ENCODE measurements at places on chromosomes 11 and 22.

GRCh38 chr22:50656122-50657070 is 16.2 kb upstream of the SHANK3 start:
- no peak for DNase-seq

DNA sequence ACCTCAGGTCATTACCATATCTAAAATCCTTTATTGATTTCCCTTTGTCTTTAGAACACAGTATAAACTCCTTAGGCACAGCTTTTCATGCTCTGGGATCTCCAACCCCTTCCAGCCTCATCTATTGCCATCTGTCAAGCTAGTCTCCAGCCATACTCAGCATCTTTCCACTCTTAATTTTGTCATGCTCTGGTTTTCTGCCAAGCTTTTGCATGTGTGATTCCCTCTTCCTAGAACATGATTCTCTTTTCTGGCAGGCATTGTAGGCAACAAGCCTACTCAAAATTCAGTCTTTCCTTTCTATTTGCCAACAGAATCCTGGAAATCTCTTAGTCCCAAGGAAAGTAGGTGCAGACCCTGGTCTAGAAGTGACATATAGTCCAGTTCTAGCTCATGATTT is 35.5 kb upstream of the SLC6A5 start:
- DNase-seq = no peak

- no peak for DNase-seq
Measured at GRCh38 chr11:70783821-70784220, 385.5 kb downstream of the CTTN start.

DNA sequence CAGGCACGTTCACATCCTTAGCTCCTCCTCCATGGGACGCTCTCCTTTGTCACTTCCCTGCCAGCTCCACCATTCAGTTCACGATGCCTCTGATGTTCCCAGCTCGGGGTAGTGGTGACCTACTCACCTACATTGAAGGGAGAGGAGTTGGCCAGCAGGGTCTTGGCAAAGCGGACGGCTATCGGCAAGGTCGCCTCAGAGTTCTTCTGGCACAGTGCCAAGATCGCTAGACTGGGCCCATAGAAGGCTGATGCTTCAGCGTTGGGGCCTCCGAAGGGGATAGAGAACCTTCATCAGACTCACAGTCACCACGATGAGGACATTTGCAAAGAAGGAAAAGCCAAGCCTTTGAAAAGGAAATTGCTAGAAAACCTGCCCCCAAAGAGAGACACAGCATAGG is 3.0 kb downstream of the CBLIF start:
- no peak for DNase-seq

DNA sequence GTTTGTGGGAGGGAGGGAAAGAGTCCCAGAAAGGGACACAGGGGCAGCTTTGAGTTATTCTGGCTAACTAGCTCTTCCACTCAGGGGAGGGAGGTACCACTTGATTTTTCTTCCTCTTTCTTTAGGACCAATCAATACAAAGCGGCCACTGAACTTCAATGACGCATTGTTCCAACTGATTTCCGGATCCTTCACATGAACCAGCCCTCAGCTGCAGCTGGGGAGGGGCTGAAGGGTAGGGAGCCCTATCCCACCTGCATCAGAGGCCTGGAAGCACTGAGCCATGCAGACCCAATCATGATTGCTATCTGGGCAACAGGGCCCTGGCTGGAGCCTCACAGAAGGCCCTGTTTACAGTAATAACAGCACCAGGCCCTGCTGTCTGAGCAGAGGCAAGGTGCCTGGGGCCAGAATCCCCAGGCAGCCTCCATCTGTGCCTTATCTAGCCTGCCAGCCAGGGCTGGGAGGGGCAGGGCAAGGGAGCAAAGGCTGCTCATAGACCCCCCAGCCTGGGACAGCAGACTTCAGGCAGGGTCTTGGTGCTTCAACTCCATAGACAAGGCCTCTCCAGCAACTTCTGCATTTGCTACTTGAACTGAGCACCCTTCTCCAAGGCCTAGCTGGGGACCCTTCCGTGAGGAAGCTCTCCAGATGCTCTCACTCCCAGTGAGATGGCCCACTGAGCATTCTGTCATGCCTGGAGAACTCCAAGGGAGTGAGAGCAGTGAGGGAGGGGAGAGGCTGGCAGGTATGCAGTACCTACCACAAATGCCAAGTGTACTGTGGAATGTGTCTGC is 22.5 kb downstream of the CLPB start:
- no peak for DNase-seq

DNA sequence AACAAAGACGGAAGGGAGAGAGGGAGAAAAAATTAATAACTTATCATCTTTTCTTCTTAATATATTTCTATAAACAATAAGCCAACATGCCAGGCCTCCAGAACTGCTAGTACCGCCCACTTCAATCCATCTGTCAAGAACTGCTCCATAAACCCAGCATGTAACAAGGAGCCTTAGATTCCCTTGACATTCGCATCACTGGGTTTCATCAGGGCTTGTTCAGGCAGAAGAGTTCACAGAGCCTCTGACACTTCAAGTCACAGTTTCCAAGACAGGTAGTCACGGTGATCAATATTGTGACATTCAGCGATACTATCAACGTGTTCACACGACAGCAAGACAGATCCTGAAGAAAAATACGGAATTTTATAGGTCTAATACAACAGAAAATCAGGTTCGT is 61.7 kb downstream of the LARGE2 start:
- DNase-seq = no peak

GRCh38 chr11:95156133-95156721 is 66.6 kb downstream of the ENDOD1 start:
- DNase-seq = no peak

DNA sequence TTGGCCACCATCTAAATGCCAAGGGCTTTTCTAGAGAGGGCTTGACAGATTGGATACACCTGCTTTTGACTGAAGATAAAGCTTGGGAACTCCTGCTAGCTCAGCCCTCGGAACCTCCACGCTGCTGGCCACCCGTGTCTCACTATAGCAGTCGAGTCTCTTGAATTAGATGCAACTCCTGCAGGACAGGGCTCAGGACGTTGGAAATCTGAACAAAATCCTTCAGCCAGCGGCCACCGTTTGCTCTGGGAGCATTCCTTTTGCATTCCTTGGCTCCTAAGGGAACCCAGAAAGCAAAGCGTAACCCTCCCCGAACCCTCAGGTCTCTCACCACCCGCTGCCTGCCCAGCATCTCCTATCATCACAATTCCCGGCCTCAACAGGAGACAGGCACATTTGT is 77.8 kb downstream of the GRIK4 start:
- DNase-seq = no peak

- DNase-seq = no peak
Measured at GRCh38 chr11:72433455-72434036, 785 bp downstream of the CLPB start.

DNA sequence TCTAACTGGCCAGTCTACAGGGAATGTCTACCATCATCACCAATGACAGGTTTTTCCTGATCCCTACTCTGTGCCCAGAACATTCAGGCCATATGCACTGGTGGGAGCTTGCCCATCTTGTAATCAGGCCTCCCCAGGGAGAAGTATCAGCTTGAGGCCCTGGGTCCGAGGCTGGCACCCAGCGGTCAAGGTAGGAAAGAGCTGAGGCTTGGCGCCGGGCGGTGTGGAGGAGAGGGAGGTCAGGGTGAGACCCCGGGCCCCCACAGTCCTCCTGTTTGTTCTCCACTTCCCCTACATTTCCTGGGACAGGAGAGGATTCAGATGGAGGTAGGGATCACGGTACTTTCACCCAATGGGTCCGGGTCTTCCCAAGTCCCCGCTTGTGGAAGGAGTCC is 15.5 kb downstream of the TSKU start:
- DNase-seq = no peak

GRCh38 chr11:34433899-34434298 is 4.8 kb upstream of the CAT start:
- no peak for DNase-seq

DNA sequence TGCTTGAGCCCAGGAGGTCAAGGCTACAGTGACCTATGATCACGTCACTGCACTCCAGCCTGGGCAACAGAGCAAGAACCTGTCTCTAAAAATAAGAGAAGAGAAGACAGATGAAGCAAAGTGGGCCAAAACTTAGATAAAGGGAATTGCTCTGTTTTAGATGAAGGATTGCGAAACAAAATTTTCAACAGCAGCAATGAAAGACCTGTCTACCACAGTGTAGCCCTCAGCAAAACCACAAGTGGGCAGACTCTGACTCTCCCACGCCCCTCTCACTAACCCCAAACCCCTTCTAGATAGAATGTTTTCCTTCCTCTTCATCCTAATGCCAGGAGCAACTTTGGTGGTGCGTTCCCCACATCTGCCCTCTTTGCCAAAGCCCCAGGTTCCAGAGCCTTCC is 105.6 kb upstream of the ALDH3B2 start:
- DNase-seq = no peak

GRCh38 chr11:2518983-2519340 is 74.2 kb downstream of the KCNQ1 start:
- DNase-seq = no peak

- DNase-seq = no peak
Measured at GRCh38 chr11:125978778-125979407, 33.0 kb downstream of the VSIG10L2 start.

GRCh38 chr22:50169181-50169759 is 1.3 kb upstream of the PANX2 start:
- DNase-seq = no peak

- DNase-seq = no peak
Measured at GRCh38 chr11:133980665-133981064, 23.9 kb upstream of the IGSF9B start.

- DNase-seq = no peak
Measured at GRCh38 chr11:65764434-65764833, 16.3 kb downstream of the AP5B1 start.

GRCh38 chr11:2325719-2326118 is 23.9 kb downstream of the TSPAN32 start:
- no peak for DNase-seq

GRCh38 chr11:61742391-61742790 is 10.0 kb upstream of the MYRF start:
- DNase-seq = no peak

DNA sequence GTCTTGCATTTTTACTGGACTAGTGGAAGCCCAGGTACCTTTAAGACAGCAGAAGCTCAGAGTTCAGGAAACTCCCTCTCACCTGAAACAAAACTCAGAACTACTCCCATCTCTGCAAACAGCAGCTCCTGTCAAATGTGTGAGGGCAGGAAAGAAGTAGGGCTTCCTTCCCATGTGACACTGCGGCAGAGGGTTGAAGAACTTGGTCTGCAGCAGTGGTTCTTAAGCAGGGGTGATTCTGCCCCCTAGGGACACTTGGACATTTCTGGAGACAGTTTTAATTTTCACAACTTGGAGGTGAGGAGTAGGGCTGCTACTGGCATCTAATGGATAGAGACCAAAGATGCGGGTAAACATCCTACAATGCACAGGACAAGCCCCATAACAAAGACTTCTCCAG is 63.4 kb downstream of the RCN1 start:
- DNase-seq = no peak

DNA sequence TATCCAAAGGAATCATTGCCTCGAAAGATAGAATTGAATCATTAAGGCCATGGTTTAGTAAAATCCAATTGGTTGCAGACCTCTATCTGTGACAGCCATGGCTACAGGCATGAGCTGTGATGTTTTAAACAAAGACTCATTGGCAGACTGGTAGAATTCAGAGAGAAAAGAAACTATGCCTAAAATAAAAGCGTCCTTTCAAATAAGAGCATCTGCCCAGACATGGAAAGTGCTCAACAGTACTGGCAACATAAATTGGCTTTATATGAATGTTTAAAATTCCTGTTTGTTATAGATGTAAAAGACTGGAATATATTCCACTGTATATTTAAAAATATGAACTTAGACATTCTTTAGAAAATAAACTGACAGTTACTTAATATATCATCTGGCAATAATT is 2034.2 kb downstream of the LRRC4C start:
- DNase-seq = no peak

GRCh38 chr11:10935015-10935559 is 77.2 kb upstream of the ZBED5 start:
- DNase-seq = no peak

GRCh38 chr11:123406441-123407129 is 23.5 kb upstream of the GRAMD1B start:
- DNase-seq = no peak

GRCh38 chr22:46600273-46600796 is 19.9 kb upstream of the GRAMD4 start:
- DNase-seq = no peak

DNA sequence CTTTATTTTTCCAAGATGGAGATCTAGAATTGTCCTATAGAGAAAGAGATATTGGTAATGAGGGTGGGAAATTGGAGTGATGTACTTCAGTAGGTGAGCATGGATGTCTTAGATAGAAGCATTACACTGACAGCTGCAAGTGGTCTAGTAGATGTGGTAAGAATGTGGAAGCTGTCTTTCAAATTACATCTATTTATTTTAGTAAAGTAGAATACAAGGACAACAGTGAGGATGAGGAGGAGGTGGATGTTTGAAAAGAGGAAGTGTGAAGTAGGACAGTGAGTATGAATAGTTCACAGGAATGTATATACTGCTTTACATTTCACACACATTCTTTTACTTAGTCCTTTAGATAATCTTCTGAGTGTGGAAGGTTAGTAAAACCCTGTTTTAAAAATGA is 64.2 kb downstream of the HIPK3 start:
- DNase-seq = no peak

DNA sequence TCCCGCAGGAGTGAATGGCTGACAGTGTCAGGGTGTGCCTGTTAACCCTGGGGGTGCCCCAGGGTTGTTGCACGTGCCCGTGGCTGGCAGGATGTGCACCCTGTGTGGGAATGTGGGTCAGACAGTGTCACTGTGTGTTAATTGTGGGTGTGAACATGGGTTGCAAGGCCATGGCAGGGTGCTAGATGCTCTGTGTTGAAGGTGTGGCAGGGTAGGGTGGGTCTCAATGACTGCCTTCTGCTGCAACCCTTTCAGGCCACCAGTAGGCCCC is 8.3 kb downstream of the RIN1 start:
- DNase-seq = no peak

GRCh38 chr11:118911880-118912741 is 13.6 kb downstream of the BCL9L start:
- DNase-seq = no peak

- no peak for DNase-seq
Measured at GRCh38 chr11:110173811-110174644, 80.8 kb downstream of the ZC3H12C start.

- no peak for DNase-seq
Measured at GRCh38 chr11:70073871-70074371, 4.2 kb upstream of the ANO1 start.

GRCh38 chr11:77065878-77066228 is 918 bp upstream of the CAPN5 start:
- DNase-seq = no peak

GRCh38 chr11:117610045-117610444 is 187.0 kb downstream of the DSCAML1 start:
- no peak for DNase-seq

Data from NCI-H1930 (cell line).